Stimulated activated CD8-positive, alpha-beta memory T cell treated with anti-CD3 and anti-CD28 coated beads, Interleukin-15, amount 100 ng/mL, for 4 hours (primary cell): ENCODE measurements at places on chromosomes 1 and 21.

DNA sequence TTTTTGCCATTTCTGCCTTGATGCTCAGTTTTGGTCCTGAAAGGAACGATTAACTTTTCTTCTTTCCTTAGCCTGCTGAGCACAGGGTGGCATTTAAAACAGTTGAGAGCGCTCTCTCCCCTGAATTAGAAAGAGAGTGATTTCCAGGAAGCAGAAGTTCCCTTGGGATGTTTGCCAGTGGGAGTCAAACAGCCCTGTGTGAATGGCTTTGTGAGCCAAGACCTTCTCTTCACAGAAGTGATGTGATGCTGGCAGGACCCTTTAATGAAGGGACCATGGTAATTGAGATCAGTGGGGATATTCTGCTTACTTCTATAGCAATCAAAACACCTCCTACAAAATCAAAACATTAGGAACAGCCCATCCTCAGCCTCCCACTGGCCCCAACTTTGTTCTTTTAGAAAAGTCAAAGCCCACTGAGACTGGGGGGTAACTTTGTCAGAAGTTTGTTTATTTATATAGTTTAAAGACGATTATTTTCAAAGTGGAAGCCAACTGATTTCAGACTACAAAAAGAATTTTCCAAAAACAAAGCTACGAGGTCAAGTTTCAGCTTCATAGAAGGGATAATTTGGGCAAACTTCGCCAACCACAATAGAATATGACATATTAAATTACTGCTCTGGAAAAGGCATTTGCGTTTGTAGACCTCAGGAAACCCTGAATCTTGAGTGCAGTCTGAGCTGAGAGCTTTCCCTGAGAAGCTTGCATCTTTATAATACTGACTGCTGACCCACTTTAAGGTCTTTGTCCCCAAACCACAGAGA is 122.7 kb downstream of the GABPA start:
- DNase-seq = no peak

GRCh38 chr21:26934383-26934782 is 32.5 kb downstream of the ADAMTS5 start:
- DNase-seq = no peak

- DNase-seq = no peak
These were observed 321.7 kb upstream of the PROX1 start for GRCh38 chr1:213666113-213666512.

- DNase-seq = no peak
These were observed 15.1 kb downstream of the GJA5 start for GRCh38 chr1:147745271-147745670.

DNA sequence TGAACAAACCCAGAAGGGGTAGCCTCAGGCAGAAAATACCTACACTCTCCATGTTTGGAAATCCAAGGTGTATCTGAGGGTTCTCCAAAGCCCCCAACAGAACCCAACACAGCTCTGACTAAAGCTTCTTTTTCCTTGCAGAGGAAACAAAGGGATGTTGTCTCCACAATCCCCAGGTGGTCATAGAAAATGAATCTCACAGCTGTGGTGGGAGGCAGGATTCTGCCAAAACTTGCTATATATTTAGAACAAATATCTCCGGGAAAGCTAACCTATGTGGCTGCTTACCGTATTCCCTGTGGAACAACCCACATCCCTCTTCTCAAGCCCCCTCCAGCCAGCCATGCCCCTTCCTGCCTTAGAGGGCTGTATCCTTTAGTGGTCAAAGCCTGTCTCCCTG is 406.1 kb downstream of the PRDM2 start:
- DNase-seq = no peak

DNA sequence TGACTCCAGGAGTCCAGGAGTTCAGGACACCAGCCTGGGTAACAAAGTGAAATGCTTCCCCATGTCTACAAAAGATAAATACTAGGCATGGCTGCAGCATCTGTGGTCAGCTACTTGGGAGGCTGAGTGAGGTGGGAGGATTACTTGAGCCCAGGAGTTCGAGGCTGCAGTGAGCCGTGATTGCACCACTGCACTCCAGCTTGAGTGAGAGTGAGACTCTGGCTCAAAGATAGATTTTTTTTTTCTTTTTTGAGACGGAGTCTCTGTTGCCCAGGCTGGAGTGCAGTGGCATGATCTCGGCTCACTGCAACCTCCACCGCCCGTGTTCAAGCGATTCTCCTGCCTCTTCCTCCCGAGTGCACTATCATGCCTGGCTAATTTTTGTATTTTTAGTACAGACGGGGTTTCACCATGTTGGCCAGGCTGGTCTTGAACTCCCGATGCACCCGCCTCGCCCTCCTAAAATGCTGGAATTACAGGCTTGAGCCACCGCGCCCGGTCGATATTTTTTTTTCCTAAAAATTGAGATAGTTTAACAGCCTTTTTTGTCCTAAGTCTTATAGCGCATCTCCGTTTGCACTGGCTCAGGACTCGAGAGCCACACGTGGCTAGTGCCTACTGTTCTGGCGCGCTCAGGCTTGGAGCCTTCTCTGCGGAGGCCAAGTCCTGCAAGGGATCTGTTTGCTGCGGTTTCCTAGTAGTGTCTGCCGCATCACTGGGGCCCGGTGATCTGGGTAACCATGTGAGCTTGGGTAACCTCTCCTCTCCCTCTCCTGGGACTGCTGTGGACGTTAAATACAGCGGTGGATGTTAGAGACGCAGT is 1.0 kb upstream of the MFN2 start:
- DNase-seq = no peak

- no peak for DNase-seq
These were observed 125.4 kb upstream of the DAB1 start for GRCh38 chr1:57549300-57549699.

DNA sequence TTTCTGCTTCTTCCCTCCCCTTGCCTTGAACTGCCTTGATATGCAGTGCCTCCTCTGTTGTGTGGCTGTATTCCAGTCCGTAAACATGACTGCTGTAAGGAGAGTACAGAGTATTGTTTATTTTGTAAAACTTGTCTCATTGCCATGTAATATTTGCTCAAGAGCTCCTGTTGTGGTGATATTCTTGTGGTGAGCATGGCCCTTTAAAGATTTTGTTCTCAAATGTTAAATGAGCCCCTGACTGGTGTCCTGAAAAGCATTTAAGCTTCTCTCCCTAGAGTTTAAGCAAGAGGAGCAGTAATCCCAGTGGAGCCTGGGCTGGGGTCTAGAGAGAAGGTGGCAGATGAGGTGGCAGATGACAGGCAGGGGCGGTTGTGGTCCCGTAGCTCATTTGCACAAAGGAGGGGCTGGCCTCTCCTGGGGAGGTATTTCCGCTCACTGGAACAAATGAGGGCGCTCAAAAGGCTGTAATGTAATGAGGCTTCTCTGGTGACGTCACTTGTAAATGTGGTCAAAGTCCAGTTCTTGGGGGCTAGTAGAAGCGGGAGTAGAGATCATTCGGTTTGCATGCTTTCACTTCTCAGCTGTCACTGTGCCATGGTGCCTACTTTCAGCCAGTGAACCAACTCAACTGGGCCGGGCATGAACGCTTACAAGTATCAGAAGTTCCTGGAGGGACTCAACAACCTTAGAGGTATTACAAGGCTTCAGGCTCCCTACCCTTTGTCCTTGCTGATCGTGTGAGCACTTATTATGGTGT is 46.0 kb upstream of the MACF1 start:
- DNase-seq = no peak

- DNase-seq = no peak
These were observed 41.3 kb downstream of the ZBTB8A start for GRCh38 chr1:32580348-32581017.

GRCh38 chr1:21258331-21259134 is 31.7 kb downstream of the ECE1 start:
- no peak for DNase-seq

- DNase-seq = no peak
These were observed 9.7 kb downstream of the AJAP1 start for GRCh38 chr1:4664095-4664494.
